ENCODE measurements at places on chromosomes 6 and 20.

GRCh38 chr6:15661853-15662325 lies 939 bp downstream of the DTNBP1 start:
- no peak for DNase-seq

DNA sequence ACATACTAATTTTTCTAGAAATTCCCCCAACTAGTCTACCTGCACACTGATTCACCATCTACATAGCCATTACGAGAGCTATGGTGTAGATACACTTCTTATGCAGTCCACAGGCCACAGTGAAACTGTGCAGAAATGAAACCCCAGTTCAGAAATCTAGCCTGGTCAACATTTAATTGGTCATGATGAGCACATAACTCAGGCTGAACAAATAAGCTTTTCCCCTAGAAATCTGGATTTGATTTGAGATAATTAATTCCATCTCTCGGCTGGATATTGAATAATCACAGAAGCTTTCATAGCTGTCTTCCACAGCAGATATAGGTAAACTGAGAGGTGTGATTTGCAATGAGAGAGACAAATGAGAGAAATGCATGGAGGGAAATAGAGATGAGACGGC lies 22.6 kb upstream of the TINAG start:
- no peak for DNase-seq

DNA sequence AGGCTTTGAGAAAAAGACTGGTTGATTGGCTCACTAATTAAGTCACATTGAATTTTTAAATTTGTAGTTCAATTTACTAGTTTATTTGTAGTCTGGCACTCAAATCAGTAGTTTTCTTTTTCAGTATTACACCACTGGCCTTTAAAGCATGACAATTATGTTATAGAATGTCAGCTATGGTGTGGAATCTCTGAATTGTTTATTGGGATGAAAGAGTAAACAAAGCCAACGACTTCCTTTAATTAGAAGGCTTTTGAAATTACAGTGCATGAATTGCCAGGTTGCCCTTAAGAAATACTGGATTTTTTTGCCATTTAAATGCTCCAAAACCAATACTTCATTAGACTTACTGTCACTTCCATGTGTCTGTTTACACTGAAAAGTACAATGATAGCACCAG lies 426.9 kb upstream of the RNF217 start:
- DNase-seq, result no peak

DNA sequence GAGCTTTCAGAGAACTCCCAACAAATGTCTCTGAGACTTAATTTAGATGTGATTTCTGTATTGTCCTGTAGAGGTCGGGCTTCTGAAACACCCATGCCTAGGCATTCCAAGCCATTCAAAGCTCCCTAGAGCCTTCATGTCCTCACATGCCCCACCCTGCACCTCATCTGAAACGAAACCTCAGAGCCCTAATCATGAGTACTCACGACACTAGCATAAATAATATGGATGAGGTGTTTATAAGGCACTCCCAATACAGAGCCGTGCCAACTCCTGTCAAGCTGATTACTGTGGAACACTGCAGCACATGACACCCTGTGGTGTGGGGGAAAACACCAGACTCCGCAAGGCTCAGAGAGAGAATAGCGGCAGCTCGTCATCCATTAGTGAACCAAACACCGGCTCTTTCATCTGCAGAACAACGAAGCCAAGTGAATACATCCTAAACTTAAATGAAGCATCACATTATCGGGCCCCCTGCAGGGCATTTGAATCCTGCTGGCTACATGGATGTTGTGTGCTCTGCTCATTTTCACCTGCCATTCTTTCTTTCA lies 83.8 kb downstream of the FNDC1 start:
- DNase-seq, result no peak

- DNase-seq, result peak; percentile 35
Measured at GRCh38 chr6:133553652-133554051, 312.5 kb downstream of the EYA4 start.

- no peak for DNase-seq
Measured at GRCh38 chr6:20699402-20699801, 165.1 kb downstream of the CDKAL1 start.

DNA sequence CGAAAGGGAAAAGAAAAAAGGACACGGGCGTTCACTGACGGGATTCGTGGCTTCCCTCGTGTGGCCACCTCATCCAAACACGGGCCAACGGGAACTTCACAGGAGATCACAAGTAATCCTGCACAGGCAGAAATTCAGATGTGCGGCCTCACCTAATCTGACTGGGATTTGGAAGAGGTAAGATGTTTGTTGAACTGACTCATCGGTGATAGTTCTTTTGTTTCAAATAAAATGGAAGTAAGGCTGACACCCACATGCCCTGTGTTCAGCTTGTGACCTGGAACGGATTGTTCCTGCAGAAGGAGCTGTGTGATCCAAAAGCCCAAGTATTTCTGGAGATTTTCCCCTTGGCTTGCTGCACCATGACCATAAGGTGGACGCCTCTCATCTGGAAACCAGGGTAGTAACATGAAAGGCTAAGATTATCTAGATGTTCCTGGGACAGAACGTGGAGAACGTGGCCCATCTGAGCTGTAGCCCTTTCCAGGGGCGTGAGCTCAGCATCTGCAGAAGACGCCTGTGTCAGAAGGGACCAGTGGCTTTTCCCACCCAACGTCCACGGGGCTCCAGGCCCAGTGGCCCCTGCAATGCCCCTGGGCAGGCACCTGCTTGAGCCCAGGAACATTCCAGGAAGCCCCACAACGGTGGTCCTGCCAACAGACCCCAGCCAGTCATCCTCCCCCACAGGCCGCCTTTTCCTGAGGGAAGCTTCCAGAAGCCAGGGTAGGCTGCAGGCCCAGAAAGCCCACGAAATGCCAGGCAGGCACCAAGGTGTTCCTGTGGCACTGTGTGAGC lies 39.7 kb downstream of the DLL1 start:
- DNase-seq, result no peak
